ENCODE measurements at places on chromosomes 7 and 10.

- DNase-seq = no peak
Observed at GRCh38 chr10:64506963-64507362, 985.8 kb downstream of the REEP3 start.

DNA sequence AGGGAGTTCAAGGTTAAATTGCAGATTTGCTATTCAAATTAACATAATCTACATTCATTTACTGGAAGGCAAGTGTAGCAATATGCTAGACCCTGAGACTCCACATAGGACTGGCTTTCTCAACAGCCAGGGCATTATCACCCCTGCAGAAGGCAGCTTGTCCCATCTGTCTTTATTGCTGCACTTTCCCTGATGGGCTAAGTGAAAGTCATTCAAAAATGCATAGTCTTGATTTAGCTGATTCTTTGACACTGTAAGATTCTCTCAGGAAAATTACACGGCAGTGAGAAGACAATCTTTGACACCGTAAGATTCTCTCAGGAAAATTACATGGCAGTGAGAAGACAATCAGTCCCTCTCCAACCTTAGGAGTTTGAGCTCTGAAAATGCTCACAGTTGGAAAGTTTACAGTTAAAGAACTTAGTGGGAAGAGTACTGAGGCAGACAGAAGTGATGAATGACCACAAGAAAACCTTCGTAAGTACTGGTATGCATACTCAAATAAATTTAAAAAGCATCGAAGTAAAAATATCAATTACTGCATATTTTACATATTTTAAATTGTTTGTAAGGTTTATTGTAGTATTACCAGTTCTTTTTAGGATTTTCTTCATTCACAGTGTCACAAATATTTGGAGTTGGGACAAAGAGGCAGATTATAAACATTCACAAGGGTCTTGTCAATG is 88.9 kb downstream of the RAPGEF5 start:
- no peak for DNase-seq

- no peak for DNase-seq
Observed at GRCh38 chr10:108375691-108376090, 1211.2 kb upstream of the SORCS1 start.

GRCh38 chr7:24665564-24666294 is 91.5 kb downstream of the GSDME start:
- DNase-seq = peak; percentile 11

DNA sequence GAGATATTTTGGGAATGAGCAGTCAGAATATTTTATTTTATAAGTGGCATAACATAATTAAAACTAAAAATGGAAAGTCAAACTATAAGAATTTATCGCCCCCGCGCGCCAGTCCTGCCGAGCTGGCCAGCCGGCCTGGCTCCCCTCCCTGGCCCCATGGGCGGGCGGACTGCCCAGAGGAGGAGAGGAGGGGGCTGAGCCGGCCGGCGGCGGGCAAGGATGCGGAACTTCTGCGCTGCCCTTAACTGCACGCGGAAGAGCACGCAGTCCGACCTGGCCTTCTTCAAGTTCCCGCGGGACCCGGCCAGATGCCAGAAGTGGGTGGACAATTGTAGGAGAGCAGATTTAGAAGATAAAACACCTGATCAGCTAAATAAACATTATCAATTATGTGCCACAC is 96.8 kb downstream of the DKK1 start:
- no peak for DNase-seq

- DNase-seq = no peak
Observed at GRCh38 chr10:43264344-43264964, 2.4 kb downstream of the RASGEF1A start.

DNA sequence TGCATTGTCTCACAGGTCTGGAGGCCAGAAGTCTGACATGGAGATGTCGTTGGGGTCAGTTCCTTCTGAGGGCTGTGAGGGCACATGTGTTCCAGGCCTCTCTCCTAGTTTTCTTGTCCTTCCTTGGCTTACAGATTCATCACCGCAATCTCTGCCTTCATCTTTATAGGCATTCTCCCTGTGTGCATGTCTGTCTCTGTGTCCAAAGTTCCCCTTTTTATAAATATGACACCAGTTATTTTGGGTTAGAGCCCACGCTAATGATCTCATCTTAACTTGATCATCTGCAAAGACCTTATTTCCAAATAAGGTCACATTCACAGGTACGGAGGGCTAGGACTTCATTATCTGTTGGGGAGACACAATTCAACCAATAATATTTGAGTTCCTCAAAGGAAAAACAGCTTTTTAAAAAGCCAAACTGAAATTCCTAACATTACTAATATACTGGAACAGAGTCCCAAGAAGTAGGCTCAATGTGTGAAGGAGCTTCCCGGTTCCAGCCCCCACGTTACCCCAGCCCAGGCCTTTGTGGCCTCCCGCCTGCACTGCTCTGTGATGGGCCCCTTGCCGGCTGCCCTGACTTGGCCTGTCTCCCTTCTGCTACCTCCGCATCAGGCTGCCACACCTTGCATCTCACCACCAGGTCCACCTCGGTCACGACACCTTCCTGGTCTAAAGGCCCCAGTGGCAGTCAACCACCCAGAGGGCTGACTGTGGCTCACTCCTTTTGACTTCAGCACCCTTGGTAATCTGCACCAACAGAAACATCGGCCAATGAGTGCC is 142.7 kb downstream of the KCNMA1 start:
- DNase-seq = no peak

GRCh38 chr7:29424295-29424983 is 139.2 kb upstream of the PRR15 start:
- no peak for DNase-seq

DNA sequence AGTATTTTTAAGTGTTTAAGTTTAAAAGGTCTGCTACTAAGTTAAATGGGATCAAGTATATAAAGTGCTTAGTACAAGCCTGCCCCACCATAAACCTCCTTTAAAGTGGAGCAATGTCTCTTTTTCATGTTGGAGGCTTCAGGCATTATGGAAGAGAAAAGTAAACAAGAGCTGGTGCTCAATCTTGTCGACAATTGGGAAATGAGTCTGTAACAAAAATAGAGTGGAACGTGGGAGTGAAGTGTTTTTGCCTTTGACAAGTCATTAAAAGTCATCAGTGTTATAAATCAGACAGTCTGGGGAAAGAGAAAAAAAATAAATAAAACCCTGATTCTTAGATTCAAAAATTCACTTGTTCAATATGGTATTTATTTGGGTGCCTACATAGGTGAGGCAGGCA is 44.7 kb downstream of the DNAJC12 start:
- DNase-seq = no peak

DNA sequence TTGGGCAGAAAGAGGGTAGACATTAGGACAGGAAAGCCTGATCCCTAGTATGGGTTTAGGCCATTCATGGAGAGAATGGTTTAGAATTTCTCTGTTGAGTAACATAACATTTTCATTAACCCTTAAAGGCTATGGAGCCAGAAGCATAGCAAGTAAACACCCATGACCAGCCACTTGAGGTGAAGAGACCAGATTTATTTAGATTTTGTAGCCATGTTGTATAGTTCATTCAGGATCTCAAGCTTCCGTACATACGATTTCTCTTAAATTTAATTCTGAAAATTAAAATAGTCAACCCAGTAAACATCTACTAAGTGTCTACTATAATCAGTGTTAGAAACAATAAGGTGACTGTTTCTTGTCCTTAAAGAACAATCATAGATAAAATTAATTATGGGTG is 51.5 kb downstream of the CPED1 start:
- no peak for DNase-seq

DNA sequence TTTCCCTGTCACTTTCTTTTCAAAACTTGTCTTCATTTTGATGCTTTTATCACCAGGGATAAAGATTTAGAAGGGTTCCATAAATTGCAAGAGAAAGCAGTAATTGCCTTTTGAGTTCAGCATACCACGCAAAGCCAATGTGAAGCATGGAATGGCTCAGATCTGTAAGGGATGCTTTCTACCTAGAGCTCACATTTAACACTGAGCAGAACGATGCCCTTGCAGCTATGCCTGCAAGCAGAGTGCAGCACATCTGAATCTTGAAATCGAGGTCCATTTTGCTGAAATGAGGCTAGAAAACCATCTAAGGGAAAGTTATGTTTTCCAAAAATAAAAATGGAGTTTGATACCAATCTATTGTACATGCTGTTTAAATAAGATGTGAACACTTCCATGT is 171.2 kb upstream of the CELF2 start:
- no peak for DNase-seq

- no peak for DNase-seq
Observed at GRCh38 chr7:123714296-123715080, 34.3 kb downstream of the WASL start.

DNA sequence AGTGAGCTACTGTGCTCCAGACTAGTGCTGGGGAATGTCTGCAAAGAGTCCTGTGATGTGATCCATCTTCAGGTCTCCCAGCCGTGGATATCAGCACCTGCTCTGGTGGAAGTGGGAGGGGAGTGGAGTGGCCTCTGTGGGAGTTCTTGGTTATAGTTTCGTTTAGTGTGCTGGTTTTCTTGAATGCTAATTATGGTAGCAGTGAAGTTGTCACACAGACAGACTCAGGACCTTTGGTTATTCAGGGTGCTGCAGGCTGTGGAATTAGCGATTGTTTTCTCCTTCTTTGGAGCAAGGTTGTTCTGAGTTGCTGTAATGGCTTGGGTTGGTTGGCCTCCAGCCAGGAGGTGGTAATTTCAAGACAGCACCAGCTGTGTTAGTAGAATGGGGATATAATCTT is 132.7 kb upstream of the HGF start:
- no peak for DNase-seq

DNA sequence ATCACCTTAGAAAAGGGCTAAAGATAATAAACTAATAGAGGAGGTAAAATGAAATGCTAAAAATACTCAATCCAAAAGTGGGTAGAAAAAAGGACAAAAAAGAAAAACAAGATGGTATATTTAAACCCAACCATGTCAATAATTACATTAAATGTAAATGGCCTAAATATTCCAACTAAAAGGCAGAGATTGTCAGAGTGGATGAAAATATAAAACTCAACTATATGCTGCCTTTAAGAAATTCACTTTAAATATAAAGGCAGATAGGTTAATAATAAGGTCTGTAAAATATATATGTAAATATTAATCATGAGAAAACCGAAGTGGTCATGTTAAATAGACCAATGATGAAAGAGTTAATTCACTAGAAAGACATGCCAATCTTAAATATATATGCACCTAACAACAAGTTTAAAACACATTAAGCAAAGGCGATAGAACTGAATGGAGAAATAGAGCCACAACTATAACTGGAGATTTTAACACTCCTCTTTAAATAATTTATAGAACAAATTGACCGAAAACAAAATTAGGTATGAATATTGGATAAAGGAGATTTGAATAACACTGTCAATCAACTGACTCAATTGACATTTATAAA is 159.4 kb downstream of the PLPP4 start:
- no peak for DNase-seq

- DNase-seq = no peak
Observed at GRCh38 chr10:90888387-90888786, 16.6 kb downstream of the RPP30 start.

GRCh38 chr7:29099896-29100847 is 46.2 kb downstream of the CPVL start:
- DNase-seq = no peak

DNA sequence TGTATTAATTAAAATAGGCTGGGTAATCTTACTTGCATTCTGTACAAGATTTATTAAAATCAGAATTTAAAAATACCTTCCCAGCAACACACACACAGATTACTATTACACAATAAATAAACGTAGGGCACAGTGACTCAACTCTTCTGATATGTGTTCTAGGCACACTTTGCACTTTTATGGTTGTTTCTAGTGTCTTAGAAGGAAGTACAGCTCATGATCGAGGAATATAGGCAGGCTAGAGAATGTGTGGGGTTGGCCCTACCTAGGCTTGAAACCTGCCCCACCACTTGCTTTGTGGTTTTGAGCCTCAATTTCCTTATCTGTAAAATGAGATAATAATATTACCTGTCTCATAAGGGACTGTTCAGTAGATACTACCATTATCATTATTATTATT is 30.5 kb downstream of the ARMC3 start:
- DNase-seq = no peak

GRCh38 chr7:159115601-159116501 is 28.8 kb downstream of the VIPR2 start:
- no peak for DNase-seq

DNA sequence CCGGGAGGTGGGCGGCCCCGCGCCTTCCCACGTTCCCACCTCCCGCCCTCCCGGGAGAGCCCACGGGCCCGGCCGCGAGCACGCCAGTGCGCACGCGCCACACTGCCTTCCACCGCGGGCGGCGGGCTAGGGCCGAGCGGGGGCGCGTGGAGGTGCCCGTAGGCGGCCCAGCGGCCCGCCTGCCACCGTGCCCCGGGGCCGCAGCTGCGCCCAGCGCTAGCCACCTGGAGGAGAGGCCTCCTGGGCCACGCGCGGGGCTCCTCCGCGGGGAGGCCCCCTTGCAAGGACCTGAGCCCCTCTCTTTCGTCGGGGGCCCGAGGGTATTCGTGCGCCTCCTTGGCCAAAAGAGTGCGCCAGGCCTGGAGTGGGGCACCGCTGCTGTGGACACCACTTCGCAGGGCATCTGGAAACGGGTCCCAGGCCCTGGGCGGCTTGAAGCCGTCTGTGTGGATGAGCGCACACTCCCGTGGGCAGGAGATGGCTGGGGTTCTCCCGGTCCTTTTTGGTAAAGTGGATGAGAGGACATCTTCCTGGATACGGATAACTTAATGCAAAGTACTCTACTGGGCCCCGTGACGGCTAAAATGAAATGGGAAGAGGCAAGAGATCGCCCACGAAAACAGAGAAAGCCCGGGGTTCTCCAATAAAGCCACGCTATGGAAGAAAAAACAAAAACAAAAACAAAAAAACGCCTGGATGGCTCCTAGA is 9.0 kb upstream of the EBF3 start:
- no peak for DNase-seq

DNA sequence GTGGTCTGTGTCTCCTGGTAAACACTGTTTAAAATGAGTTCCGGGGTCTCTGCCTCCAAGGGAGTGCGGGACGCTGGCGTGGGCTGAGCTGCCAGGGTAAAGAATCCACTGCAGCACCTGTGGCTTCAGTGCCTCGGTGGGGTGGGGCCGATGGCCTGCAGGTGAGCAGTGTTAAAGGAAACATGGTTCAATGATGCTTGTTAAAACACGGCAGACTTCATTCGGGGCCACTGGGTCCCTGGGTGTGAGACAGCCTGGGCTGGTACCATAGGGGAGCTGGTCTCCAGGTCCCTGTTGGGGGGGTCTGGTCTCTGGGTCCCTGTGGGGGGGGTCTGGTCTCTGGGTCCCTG is 24.9 kb upstream of the KNDC1 start:
- no peak for DNase-seq

- DNase-seq = no peak
Observed at GRCh38 chr10:60708666-60709065, 69.6 kb upstream of the CDK1 start.

GRCh38 chr10:97096261-97097083 is 89.3 kb downstream of the SLIT1 start:
- DNase-seq = no peak

Measured in stimulated activated CD4-positive, alpha-beta T cell treated with anti-CD3 and anti-CD28 coated beads, Interleukin-12 subunit alpha, Interleukin-12 subunit beta, amount 100 ng/mL, for 24 hours (primary cell).